ENCODE measurements at places on chromosomes 5 and 9.

DNA sequence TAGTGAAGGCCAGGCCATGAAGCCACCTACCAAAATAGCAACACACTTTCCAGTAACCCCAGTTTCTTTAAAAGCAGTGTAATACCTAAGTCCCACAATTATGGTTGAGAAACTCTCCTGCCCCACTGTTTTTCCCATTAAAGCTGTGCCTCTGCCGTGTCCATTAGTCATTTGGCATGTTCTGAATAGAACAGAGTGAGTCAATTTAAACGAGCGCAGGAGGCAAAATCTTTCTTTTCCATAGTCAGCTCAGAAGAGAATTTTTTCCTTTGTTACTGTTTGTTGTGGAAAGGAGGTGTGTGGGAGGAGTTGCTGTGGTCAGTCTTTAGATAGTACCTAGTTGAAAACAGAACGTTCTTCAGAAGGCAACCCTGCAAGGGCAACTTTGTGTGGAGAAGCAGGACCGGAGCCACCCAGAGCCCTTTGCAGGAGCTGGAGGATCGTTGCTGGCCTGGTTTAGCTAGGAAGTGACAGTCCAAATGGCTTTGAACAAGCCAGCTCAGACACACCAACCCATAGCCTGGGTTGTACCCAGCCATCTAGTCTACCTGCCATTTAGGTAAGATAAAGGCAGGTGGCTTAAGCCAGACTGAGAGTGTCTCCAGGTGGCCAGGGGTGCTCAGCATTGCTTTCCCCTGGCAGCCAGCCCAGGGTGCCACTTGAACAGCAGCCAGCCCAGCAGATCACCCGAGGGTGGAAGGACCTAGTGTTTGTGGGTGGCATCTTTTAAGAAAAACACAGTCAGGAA lies 30.4 kb downstream of the GADD45G start:
- DNase-seq = no peak

DNA sequence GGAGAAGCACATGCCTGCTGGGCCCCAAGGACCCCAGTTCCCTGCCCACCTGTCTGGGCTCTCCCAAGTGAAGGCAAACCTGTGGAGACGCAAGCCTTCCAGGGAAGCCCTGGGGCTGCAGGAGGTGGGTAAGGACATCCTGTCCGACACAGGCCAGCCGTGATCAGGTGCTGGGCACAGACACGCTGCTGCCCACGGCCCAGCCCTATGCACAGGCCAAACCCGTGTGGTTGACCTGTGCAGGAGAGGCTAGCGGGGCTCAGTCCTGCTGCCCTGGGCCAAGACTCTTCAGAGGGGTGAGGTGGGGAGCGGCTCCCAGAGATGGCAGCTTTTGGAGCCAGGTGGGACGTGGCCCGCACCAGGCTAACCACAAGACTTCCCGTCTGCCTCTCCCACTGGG lies 14.3 kb downstream of the LHX3 start:
- DNase-seq = no peak

DNA sequence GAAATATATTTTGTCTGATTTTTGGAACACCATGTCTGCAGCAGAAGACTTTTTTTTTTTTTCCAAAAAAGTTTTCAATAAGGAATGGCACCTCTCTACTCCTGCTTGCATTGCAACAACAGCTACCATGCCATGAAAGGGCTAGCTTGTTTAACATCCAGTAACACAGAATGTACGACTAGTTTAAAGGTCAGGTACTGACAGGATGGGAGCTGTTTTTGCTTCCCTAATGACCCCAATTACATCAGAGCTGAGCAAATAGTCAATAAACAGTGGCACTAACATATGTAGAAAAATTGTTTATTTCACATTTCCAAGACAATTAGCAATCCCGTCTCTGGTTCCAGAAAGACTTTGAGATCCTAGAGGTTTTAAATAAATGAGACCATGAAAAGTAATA lies 693.8 kb downstream of the NR2F1-AS1 start:
- no peak for DNase-seq

- no peak for DNase-seq
Observed at GRCh38 chr9:110592044-110592830, 12.7 kb upstream of the SVEP1 start.

- no peak for DNase-seq
Observed at GRCh38 chr9:96574931-96575351, 44.7 kb downstream of the CDC14B start.

GRCh38 chr5:137599457-137599856 lies 100.3 kb upstream of the SPOCK1 start:
- DNase-seq = no peak

DNA sequence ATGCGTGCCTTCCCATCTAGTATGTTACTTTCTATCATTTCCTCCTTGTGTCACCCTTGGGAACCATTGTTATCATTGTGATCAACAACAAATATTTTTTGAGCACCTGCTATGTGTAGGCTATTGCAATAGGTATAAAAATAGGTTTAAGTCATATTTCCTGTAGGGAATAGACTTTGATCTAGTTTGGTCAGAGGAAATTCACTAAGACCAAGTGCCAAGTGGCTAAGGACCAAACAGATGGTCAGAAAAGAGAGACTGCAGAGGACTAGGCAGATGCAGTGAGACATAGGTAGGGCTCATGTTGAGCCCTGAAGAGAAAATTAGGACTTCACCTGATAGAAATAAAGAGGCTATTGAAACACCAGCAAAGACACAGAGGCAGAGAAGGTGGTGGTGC lies 430.0 kb upstream of the ADAMTSL1 start:
- no peak for DNase-seq

DNA sequence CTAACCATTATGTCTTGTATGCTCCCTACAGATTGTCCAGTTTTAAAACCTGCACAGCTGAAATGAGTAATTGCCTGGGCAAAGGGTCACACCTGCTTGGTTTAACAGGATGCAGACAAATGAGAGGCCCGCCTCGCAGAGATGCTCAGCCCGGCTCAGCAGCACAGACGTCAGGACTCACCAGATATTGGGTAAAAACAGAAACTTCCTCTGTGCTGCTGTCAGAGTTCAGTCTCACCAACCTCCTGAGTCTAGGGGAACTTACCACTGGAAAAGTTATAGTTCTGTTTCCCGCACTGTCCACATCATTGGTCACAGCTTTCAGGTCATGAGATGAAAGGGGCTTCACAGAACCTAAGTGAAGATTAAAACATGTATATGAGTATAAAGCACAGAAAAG lies 152.5 kb downstream of the ESM1 start:
- no peak for DNase-seq

- no peak for DNase-seq
Observed at GRCh38 chr5:160083501-160083900, 35.7 kb downstream of the PWWP2A start.

DNA sequence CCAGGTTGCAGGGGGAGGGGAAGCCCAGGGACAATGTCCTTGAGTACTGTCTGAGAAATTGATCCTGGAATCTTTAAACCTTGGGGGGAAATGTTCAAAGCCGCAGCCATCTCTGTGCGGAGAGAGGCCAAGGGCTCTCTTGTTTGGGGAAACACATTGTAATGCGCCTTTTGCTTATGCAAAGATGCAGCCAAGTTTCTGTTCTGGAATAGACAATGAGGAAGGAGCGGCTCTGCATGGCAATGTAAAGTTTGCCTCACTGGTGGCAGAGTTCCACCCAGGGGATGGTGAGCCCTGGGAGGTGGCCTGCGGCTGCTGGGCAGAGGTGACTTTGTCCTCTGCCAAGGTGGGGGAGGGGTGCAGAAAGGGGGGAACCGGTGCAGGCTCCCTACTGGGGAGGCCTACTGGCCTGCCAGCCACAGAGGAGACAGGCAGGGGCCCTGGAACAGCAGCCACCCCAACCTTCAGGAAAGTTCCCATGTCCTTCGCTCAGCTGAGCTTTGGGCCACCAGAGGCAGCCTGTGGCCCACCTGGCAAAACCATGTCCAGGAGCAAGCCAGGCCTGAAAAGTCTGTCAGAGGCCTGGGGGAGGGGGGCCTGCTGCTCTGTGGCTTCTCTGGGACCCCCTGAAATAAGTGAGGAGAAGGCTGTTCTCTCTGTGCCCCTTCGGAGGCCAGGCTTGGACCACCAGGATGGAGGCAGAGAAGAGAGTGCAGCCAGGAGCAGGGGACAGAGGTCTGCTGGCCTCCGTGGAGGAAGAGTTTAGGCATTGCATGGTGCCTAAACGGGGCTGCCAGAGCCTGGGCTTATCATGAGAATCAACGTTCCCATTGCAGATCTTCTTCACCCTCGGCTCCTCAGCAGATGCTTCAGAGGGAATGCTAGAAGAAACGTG lies 127.8 kb downstream of the ZNF354C start:
- DNase-seq = no peak

- no peak for DNase-seq
Observed at GRCh38 chr5:6715758-6716628, 2.8 kb downstream of the TENT4A start.

- DNase-seq = no peak
Observed at GRCh38 chr9:120538339-120538738, 41.6 kb downstream of the CDK5RAP2 start.
